ENCODE measurements at places on chromosomes 13 and 19.

GRCh38 chr19:44765033-44765948, 12.4 kb upstream of the CBLC start:
- no peak for DNase-seq

GRCh38 chr19:31023038-31023437, 326.2 kb downstream of the TSHZ3 start:
- no peak for DNase-seq

DNA sequence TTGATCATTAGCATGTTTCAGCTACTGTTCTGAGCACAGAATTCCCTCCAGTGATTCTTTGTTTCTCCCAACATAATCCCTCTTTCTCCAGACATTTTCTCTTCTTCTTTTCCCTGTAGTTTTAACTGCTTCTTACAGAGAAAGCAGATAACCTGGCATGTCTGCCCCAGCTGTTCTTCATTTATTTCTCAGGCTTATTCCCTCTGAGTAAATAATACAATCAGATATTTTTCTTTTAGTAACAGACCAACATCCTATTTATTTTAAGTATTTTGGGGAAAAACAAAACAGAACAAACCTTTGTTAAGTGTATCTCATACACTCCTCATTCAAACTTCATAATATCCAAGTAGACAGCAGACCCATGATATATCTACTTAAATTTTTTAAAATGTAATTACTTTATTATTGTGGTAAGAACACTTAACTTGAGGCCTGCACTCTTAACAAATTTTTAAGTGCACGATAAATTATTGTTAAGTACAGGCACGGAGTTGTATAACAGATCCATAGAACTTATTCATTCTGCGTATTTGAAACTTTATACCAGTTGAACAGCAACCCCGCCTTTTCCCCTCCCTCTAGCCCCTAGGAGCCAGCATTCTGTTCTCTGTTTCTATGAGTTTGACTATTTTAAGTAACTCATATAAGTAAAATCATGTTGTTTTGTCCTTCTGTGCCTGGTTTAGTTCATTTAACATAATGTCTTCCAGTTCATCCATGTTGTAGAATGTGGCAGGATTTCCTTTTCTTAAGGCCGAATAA, 540.0 kb downstream of the LMO7 start:
- no peak for DNase-seq

DNA sequence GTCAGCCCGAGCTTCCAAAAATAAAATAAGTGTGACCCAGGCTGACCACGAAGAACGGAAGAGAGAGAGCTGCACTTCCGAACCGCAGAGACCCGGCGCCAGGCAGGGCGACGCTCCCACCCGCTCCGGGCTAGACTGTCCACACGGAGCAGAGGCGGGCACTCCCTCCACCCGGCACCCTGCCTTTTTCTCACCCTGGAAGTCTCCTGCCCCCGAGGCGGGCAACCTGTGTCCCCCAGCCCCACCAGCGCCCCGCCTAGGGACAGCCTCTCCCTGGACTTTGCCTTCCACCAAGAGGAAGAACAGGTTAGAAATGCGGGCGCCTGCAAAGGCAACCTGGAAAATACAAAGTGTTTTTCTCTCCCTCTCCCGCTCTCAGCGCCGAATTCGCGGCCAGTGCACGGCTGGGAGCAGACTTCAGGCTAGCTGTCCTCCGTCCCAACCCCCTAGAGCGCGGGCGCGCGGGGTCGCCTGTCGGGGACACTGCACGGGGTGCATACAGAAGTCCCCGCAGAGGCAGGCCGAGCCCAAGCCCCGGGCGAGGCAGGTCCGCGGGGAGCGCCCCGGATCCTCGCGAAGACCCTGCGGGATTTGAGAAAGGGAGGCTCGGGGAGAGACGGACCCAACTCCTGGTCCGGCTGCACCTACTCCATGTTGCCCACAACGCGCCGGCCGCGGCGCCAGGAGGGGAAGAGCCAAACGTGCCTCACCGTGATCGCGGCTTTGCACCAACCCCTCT, 845 bp downstream of the SPRY2 start:
- no peak for DNase-seq

- no peak for DNase-seq
Measured at GRCh38 chr13:110254751-110255553, 52.0 kb downstream of the COL4A1 start.

DNA sequence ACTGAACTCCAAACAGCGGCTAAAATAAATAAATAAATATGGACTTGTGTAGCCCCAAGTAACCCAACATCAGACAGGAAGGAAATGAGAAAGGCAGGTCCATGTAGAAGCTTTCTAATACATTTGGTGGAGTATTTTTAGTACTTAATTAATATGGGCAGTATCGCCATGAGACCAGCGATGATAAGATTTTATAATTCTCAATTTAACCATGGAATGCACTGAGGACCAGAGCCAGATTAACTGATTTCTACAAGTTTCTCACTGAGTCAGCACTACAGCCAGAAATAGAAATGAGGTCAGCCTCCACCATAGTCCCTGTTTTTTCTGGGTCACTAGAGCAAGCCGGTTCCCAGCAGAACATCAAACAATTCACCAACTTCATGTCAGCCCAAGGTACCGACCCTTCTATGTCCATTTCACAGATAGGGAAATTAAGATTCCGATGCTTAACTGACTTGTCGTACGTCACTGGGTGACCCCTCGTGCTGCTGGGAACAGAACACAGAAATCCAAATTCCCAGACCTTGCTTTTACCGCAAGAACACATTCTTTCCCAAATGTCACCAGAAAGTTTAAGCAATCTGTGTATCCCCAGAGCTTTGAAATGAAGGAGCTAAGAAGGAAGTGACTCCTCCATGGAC, 90.4 kb downstream of the COL4A1 start:
- no peak for DNase-seq

DNA sequence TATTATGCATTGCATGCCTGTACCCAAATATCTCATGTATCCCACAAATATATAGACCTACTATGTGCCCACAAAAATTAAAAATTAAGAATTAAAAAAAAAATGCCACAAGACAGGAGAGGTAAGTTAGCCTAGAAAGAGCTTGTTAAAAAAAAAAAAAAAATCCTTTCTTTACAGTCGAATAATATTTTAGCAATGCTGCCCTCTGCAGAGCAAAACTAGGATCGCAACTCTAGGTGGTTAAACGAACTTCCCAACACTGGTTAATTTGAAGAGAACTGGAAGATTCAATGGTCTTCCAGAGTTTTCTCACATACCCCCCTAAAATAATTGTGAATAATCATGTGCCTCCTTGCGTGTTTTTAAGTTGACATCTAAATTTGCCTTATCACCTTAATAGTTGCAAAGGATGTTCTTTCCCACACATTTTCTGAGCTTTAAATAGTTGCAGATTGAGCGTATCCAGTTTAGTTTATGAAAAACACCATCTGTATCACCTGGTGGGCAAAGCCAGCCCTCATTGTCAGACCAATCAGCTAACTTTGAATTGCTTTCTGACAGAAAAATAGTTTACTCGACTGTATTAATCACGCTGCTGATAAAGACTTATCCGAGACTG, 47.4 kb upstream of the RCBTB2 start:
- peak; percentile 75 for DNase-seq

DNA sequence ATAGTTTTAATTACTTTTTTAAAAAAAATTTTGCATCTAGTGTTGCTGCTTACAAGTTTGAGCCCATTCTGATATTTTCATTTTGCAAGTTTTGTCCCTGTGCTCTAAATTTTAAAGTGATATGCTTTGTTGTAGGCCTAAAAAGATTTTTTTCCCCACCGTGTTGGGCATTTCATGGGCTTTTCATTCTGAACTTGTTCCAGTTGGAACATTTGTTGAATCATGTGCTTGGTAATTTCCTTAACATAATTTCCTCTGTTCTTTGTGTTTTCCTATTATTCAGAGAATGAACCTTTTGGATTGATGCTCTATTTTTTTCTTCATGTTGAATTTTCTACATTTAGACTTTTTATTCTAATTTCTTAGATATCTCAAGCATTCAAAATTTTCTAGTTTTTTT, 206.4 kb upstream of the SPRY2 start:
- no peak for DNase-seq

- no peak for DNase-seq
Measured at GRCh38 chr13:34750078-34750931, 191.8 kb upstream of the NBEA start.

DNA sequence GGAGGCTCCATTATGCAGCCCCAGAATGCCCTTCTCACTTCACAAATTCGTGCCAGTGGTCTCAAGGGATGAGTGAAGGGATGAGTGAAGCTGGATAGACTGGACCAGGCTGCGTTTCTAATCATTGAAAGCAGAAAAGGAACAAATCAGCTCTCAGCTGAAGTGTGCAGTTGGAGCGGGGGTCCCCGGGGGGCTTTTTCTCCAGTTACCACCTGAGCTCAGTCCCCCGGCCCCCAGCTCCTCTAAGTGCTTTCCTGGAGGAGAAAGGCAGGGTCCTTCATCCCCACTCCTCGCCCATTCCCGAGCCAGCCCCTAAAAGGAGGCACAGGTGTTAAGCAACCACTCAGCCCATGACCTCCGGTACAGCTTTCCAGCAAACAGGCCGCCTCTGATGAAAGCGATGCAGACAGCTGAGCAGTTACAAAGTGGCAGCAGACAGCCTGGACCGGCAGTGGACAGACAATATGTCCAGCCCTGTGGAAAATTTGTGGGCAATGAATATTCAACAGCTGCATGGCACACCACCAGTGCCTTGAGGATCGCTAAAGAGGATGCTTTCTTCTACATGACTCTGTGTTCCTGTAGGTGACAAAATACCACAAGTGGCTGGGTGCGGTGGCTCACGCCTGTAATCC, 110.7 kb upstream of the UBL3 start:
- no peak for DNase-seq

GRCh38 chr13:49279112-49279511, 31.4 kb downstream of the CDADC1 start:
- DNase-seq, result no peak

- no peak for DNase-seq
Measured at GRCh38 chr19:40101813-40102212, 11.1 kb upstream of the ZNF780A start.

DNA sequence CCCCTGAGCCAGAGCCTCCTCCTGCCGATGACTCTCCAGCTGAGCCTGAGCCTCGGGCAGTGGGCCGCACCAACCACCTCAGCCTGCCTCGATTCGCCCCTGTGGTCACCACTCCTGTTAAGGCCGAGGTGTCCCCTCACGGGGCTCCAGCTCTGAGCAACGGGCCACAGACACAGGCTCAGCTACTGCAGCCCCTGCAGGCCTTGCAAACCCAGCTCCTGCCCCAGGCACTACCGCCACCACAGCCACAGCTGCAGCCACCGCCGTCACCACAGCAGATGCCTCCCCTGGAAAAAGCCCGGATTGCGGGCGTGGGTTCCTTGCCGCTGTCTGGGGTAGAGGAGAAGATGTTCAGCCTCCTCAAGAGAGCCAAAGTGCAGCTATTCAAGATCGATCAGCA, 3.6 kb downstream of the KMT2B start:
- DNase-seq, result no peak

- DNase-seq, result no peak
Measured at GRCh38 chr13:113443991-113444390, 9.3 kb downstream of the ADPRHL1 start.

- DNase-seq, result no peak
Measured at GRCh38 chr13:75550159-75550567, 572 bp downstream of the UCHL3 start.

DNA sequence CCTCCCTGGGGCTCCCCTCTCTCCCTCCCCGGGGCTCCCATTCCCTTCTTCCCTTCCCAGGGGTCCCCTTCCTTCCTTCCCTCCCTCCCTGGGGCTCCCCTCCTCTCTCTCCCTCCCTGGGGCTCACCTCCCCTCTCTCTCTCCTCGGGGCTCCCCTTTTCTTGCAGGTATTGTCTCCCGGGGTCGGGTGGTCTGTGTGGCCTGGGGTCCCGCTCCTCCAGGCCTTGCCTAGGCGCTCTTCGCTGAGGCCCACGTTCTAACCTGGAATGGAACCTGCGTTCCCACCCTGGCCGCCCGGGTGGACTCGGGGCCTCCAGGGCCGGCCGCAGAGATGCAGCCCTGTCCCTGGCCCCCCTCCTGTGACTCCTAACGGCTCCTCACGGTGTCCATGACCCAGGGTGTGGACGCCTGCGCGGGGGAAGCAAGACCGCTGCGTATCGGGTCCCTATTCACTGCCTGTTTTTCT, 940 bp upstream of the DCUN1D2 start:
- no peak for DNase-seq

DNA sequence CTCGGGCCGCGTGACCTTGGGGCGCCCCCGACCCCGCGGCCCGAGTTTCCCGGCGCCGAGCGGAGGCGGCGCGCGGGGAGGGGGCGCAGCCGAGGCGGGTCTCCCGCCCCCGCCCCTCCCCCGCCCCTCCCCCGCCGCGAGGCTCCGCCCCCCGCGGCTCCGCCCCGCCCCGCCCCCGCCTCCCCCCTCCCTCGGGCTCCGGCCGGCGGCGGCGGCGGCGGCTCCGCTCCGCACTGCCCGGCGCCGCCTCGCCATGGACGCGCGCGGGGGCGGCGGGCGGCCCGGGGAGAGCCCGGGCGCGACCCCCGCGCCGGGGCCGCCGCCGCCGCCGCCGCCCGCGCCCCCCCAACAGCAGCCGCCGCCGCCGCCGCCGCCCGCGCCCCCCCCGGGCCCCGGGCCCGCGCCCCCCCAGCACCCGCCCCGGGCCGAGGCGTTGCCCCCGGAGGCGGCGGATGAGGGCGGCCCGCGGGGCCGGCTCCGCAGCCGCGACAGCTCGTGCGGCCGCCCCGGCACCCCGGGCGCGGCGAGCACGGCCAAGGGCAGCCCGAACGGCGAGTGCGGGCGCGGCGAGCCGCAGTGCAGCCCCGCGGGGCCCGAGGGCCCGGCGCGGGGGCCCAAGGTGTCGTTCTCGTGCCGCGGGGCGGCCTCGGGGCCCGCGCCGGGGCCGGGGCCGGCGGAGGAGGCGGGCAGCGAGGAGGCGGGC, at the start of gene HCN2:
HCN2 (plus strand) TSS at position 189 of the 703 bp plus-strand sequence; CDS start at position 254, 65 bp downstream.
- DNase-seq, result no peak

- no peak for DNase-seq
Measured at GRCh38 chr13:101309014-101309619, 107.2 kb downstream of the NALCN start.

DNA sequence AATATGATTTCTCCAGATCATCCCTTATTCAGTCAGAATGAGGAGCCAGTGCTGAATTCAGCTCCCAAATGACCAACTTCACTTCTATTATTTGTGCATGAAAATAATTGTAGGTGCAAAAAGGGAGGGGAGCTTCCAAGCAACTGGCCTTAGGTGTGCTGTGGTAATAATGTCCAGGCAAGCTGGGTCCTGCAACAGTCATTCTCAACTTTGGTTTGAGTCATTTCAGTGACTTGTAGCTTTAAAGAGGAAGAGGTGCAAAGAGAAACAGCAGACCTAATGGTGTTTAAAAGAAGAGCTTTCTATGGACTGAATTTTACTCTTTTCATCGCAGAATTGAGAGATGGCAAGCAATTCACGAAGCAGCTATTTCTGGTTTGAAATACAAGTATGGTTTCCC, 29.2 kb upstream of the FGF9 start:
- DNase-seq, result no peak
